ENCODE measurements at places on chromosomes 2 and 18.

GRCh38 chr2:6358985-6359384 is 506.7 kb downstream of the CMPK2 start:
- DNase-seq = no peak

GRCh38 chr2:204808494-204808893 is 263.2 kb downstream of the PARD3B start:
- DNase-seq = no peak

DNA sequence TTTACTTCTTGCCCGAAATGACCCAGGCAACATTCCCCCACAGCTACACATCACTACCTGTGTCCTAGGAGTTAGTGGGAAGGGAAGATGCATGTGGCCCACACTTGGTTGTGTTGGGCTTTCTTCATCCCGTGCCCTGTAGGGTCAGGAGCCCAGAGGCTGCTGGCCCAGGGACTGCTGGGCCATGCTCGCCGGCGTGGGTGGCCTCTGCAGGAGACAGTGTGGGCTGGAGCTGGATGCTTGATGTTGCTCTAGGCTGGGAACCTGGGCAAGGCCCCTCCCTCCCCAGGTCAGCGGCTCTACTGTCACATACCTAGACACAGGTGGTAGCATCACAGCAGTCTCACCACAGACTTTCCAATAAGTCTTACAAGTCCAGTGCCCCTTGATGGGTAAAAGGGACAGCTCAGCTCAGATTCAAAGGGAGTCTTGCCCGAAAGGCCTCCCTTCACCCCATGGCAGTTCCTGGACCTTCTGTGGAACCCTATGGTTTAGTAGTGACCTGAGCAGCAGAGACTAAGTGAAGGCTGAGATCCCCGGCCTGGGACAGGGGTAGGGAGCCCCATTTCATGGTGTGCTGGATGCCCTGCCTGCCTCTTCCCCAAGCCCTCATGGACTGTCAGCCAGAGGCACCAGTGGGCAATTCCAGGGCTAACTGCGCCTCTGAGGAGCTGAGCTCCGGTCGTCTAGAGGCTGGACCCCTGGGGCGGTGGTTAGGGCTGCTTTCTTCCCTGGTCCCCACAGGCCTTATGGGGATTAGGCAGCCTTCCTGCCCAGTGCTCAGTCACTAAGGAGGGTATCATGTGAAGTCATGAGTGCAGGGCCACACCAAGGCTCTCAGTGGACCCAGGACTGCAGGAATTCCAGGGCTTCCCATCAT is 45.4 kb upstream of the FAHD2A start:
- DNase-seq = no peak

DNA sequence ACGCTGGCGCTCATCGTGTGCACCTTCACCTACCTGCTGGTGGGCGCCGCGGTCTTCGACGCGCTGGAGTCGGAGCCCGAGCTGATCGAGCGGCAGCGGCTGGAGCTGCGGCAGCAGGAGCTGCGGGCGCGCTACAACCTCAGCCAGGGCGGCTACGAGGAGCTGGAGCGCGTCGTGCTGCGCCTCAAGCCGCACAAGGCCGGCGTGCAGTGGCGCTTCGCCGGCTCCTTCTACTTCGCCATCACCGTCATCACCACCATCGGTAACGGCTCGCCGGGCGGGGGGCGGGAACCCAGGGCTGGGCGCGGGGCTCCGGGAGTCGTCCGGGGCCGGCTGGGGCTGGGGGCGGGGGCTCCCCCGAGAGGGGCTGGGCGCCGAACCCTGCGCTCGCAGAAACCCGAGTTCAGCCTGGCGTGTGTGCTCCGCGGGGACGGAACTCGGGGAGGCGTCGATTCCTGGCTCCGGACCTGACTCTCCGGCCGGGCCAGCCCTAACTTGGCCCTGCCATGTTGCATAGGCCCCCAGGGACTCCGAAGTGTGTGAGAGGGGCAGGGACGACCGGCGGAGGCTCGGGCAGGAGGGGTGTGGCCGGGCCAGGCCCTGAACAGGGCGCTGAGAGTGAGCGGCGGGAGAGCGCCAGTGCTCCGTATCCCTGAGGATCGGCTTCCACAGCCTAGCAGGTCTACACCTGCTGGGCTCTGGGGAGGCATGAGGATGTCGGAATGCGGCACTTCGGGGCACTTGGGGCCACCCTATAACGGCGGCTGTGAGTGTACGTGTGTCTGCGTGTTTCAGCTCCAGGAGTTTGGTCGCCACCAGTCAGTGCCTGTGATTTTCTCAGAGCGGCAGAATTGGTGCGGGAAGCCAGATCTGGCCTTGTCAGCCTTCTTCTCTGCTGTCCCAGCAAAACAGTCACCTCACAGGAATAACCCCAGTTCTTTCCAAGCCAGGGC is 651 bp downstream of the KCNK3 start:
- no peak for DNase-seq

- DNase-seq = no peak
These were observed 78.4 kb downstream of the CLHC1 start for GRCh38 chr2:55153584-55154299.

- no peak for DNase-seq
These were observed 27.4 kb downstream of the SLC66A2 start for GRCh38 chr18:79923896-79924585.

DNA sequence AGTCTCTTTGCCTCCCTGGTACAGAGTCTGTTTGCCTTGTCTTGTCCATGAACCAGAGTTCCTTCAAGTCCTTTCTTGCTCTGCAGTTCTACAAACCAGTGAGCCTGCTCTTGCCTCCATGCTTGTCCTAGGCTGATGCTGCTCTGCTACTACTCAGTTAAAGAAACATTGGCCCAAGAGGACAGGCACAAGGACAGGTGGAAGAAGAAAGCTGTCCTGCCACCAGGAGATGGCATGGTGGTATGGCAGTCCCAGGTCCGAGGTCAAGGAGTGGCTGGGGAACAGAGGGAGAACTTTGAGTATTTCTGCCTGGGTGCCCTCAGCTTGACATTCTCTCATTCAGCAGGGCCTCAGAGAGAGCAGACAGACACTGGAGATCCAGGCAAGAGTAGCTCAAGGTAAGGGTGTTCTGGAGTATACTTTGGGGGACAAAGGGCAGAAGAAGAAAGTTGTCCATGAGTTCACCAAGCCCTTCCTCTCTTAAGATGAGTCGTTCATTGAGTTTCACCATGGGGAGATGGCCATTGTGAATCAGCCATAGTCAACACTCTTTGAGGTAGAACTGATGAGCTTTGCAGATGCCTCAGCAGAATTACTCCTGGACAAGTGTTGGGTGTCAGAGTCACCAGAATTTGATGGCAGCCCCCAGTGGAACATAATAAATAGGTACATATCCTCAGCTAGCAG is 20.4 kb downstream of the TTC32 start:
- DNase-seq = no peak

DNA sequence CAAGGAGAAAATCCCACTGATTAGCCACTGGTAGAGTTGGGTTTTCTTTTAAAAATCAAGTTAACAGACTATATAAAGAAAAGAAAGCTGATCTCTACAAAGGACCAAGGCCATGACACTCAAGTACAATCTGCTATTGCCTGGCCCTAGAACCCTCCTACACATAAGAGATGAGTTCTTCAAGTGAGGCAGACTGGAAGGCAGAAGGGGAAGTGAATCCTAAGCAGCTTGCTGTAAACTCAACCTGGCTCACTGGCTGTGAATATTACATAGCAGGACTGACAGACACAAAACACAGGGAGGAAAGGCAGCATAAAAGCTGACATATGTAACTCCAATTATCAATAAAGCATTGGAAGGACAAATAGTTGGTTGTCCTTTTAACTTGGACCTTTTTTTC is 65.4 kb downstream of the TRIP12 start:
- DNase-seq = no peak

DNA sequence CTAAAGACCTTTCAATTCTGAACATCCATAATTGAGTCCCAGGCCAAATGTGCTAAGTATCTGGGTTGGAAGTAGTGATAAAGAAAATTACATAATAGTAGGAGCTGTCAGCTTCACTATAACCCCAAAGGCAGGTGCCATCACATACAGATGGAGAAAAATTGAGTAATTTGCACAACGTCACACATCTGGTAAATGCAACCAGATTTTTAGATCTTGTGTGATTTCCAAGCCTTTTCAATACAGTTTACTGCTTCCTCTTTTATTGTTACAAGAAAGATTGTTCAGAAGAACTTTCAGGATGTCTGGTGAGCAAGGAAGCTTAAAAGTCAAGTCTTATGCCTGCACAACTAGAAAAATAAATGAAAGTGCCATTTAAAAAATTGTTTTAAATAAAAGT is 62.3 kb downstream of the UBE2E3 start:
- no peak for DNase-seq

DNA sequence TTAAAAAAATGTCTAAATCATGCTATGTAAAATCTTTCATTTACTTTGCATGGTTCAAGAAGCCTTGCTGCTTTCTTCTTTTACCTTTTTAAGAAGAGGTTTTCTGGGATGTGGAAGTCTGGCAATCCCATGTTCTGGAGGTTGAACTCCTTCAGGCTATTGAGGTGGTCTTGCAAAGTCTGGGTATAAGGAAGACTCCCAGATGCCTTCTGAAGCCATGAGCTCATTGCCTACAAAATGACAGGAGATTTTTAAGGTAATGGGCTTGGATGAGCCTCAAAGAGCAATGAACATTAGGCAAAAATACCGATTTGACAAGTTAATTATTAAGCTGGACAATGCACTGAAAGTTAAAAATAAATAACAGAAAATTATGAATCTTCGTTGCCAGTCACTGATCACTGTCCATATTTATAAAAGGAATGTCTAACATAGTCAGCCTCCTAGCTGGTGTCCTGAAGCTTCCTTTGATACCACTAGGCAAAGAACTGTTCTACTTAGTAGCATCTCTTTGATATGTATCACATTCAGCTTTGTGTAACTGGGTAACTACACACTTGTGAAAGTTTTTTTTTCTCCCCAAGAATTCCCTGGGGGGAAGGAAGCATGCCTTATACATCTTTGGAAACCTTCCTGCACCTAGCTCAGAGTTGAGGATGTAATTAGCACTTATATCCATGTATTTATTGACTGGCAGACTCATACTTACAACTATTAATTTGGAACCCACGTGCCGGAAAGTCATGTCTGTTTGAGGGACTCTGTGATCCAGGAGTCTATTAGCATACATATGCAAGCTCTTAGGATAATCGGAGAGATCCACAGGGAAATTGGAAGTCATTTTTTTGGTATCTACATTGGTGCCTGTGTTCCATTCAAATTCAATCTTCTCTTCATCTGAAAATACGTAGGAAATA is 29.3 kb downstream of the APOB start:
- no peak for DNase-seq
